EL (cell line): ENCODE measurements at places on chromosomes 1 and 21.

DNA sequence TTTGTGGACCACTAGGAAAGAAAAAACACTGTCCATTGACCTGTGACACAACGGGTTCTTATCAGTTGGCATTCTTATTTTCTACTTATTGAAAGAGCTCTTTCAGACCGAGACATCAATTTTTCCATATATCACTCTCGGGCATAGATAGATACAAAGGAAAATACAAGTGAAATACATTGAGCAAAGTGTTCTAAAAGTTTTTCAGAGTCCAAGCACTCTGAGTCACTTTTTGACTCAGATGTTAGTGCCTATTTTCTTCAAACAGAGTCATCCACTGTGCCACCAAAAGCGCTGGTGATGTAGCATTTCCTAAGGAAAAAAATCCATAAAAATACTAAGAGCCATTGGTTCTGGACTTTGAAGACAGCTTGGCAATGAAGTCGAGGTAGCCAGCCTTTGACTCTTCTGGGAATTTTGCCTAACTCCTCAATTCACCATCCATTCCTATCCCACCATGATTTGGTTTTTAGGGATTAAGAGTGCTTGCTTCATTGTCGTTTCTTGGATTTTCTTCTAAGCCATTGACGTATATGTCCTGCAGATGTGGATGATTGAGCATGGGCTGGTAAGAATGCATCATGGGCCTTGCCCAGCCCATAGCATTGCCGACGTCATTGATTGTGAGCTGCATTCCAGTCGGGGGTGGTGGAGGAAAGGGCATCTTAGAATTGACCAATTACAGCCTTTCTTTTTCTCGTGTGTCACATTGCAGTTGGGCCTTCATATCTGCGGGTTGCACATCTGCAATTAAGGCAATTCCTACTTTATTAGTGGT, 10.6 kb downstream of the GALNT2 start:
- peak; percentile 75 for DNase-seq

- peak; percentile 48 for DNase-seq
Observed at GRCh38 chr1:150563340-150564038, 14.3 kb downstream of the ADAMTSL4 start.

DNA sequence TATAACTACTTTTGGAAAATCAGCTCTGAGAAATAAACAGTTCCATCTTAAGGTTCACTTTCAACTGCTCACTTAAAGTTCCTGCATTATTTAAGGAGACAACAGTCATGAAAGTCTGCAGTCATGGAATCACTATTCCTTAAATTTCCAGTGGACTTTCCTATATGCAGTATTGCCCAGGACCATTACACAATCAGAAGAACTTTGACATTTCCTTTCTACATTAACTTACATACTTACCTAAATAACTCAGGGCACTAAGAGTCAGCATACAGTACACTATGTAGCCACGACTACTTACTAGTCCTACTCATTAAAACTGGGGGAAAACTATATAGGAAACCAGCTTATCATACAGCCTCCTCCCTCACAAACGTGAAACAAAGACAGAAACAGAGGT, 220.1 kb downstream of the SLC45A1 start:
- no peak for DNase-seq

- peak; percentile 81 for DNase-seq
Observed at GRCh38 chr21:36141513-36141925, 6.6 kb downstream of the CBR3 start.

DNA sequence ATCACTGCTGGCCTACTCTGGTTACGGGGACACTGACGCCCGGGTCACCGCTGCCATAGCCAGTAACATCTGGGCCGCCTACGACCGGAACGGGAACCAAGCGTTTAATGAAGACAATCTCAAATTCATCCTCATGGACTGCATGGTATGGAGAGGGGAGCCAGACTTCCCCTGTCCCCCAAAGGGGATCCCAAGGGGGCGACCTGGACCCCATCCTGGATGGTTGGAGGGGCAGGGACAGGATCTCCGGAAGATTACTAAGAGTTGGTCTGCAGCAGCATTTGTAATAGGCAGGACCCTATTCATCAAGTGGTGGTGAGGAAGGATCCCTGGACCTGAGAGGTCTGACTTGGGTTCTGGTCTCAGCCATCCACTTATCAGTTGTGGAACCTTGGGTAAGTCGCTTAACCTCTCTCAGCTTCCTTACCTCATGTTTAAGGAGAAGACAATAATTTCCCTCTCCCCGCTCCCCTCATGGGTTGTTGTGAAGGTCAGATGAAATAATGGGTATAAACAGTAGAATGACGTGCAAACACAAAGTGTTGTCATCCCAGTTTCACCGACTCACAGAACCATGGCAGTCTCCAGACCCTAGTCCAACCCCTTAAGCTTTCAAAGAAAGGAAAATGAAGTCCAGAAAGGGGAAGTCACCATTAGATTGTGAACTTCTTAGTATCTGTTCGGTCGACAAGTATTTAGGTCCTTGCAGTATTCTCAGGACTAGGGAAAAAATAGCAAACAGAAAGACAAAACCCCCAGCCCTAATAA, 883 bp downstream of the LAMTOR2 start:
- DNase-seq = no peak

- no peak for DNase-seq
Observed at GRCh38 chr1:80363689-80364475, 1357.4 kb upstream of the ADGRL4 start.

DNA sequence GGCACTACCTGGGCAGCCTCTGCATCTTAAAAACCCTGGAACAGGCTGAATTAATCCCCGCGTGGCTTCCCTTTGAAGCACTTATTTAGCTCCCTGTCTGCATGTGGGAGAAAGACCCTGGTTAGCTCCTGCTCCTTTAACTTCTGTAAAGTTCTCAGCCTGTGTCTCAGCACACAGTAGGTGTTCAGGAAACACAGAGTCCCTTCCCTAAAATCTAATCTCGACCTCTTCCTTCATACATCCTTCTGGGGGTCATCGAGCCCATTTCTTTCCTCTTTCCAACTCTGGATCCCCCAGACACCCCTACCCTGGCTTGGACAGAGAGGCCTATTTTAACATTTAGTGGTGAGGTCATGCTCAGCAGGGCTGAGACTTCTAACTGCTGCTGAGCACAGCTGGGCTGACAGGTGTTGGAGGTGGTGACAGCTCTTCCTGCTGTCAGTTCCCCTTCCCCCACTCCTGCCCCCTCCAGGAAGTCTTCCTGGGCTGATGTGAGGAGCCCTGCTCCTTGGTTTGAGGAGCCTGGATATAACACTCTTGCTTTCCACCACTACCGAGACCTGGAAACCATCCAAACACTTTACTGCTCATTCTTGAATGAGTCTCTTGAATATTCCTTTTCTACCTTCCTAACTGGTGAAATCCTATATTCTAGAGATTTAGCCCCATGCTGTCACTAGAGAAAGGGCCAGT, 5.3 kb downstream of the E2F2 start:
- DNase-seq = no peak

GRCh38 chr1:110672001-110672752, 2.6 kb downstream of the KCNA3 start:
- DNase-seq = peak; percentile 3

GRCh38 chr1:21297975-21298374, 7.7 kb upstream of the ECE1 start:
- DNase-seq = peak; percentile 45

DNA sequence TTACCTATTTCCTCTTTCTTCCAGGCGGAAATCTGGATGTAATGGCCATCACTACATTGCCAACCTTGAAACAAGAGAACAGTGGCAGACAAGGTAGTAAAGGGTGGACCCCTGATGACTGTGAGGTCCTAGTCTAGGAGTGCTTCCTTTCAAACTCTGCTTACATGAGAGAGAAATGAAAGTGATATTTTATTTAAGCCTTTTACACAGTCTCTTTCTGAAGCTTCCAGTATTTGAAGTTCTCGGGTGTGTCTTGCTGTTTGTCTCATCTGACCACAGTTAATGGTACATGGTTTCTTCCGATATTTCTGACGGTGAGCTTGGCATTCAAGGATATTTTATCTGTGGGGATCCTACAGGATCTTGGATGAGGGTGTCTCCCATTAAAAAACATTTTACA, 215.2 kb downstream of the SLC45A1 start:
- no peak for DNase-seq

DNA sequence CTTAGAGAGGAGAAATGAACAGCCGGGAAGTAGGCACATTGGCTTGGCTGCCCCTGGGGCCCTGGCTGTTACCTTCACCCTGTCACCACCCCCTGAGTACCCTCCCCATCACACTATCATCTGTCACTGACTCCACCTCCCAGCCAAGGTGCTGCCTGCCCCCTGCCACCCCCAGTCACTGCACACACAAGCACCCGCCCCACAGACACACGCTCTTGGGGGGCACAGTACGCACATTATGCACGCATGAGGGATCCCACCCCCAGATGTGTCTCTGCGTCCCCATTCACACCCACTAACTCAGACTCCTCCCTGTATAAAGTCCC, 223.3 kb downstream of the PTPRU start:
- no peak for DNase-seq

- no peak for DNase-seq
Observed at GRCh38 chr21:41367301-41367944, 5.6 kb downstream of the MX2 start.

DNA sequence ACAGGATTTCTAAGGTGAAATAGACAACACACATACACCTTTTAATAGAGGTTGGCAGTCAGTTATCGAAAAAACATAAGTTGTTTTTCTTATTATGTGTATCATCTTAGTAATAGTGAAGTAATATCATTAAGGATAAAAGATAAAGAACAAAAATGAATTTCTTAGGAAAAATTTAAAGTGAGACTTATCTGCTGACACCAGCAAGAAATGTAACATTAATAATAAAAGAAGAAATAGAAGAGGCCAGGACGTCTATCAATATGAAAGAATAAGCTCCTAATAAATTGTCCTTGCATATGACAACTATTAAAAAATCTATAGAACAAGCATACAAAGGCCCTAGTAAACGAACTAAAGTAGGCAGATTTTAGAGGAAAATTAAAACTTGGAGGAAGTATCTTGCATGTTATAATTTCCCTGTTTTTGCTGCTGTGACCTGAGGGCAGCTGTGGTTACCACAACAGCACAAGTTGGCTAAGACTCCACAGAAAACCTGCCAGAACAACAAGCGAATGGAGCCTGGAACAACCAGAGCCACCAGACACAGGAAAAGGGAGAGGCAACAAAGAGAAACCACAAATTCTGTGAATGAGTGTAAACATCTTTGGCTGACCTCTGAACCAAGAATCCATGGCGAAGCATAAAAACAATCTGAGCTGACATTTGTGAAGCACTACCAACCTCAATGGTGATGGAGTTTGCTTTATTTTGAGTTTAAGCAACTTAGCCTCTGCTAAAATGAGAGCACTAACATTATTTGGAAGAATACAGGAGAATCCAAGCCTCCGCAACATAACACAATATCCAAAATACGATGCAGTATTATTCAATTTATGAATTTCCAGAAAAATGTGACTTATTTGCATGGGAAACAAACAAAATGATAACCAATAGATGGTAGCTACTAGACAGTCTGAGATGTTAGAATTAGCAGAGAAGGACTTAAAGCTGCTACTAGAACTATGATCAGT, 207.5 kb downstream of the KCNT2 start:
- peak; percentile 67 for DNase-seq

GRCh38 chr1:52182874-52183400, 41.0 kb downstream of the ZFYVE9 start:
- no peak for DNase-seq

GRCh38 chr1:30081379-30082102, 641.8 kb downstream of the MATN1 start:
- DNase-seq = no peak

- DNase-seq = peak; percentile 60
Observed at GRCh38 chr1:12166834-12167492, at the start of gene TNFRSF1B. TNFRSF1B (plus strand) TSS chr1:12166991; CDS start chr1:12167092, 101 bp downstream.

DNA sequence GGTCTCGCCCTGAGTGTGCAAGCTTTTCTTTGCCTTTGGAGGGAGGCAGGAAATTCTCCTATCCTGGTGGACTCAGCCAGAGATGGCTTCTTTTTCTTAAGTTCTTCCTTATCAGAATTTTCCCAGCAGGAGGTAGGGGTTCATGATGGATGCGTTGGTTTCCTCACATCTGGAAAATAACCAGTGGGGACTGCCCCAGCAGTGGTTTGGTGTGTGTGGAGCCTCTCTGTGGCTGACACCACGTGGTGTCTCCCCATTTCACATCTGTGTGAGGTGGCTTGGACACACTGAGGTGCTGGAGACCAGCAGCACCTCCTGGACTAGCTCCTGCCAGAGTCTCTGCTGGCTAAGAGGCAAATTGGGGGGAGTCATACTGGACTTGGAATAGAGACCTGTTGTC, 32.6 kb downstream of the B3GALT5 start:
- no peak for DNase-seq

GRCh38 chr1:44147582-44147981, 6.2 kb upstream of the KLF18 start:
- DNase-seq = no peak

GRCh38 chr1:234725177-234726132, 115.5 kb upstream of the IRF2BP2 start:
- DNase-seq = no peak

DNA sequence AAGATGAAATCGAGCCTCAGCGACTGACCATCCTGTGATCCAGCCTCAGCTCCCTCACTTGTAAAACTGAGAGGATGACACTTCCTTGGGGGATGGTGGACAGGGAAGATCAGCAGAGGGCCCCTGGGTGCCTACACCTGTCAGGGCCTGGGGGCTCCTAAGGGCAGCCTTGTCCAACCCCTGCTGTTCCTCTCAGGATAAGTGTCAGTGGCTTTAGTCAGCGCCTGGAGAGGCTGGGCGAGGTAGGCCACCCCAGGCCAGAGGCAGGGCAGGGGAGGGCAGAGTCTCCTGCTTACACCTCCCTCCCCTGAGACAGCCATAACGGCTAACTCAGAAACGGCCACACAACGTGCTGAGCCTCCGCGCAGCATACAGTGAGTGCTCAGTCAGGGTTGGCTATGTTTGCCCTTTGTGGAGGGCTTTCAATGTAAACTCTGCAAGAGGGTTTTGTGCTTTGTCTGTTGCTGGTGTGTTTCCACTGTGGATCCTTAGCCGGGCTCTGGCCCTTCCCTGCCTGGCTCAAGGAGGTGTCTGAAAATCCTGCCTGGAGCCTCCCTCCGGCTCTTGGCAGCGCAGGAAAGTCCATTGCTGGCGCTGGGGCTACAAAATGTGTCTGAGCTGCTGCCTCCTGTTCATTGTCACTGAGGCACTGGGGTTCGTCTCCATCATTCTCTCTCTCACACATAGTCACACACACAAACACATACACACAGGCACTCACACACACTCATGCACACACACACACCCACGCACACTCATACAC, 588.4 kb downstream of the PTPRU start:
- DNase-seq = no peak

DNA sequence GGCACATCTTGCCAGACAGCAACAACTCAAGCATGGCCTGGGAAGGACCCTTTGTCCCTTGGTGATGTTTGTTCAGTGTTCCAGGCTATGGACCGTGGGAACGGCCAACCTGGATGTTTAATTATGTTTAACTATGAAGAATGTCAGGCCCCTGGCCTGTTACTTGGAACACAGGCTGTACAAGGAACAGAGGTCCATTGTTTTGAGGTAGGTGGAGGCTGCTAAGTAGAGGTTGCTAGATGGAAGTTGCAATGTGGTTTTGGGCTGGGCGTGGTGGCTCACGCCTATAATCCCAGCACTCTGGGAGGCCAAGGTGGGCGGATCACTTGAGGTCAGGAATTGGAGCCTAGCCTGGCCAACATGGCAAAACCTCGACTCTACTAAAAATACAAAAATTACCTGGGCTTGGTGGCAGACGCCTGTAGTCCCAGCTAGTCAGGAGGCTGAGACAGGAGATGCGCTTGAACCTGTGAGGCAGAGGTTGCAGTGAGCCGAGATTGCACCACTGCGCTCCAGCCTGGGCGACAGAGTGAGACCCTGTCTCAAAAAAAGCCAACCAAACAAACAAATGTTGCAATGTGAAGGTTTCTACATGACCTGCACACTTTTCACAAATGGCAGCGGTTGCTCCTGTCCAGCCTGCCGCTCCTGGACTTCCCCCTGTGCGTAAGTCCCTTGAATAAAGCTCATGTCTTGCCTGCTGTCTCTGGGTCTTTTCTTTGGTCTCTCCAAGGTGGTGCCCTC, 2.5 kb upstream of the LEFTY1 start:
- DNase-seq = no peak
